ENCODE measurements at places on chromosomes 16 and 17.

- no peak for DNase-seq
Observed at GRCh38 chr16:77896415-77897128, 108.2 kb downstream of the VAT1L start.

GRCh38 chr17:72976971-72977770 is 115.3 kb downstream of the SLC39A11 start:
- no peak for DNase-seq

GRCh38 chr17:9174779-9175574 is 153.7 kb downstream of the NTN1 start:
- no peak for DNase-seq

DNA sequence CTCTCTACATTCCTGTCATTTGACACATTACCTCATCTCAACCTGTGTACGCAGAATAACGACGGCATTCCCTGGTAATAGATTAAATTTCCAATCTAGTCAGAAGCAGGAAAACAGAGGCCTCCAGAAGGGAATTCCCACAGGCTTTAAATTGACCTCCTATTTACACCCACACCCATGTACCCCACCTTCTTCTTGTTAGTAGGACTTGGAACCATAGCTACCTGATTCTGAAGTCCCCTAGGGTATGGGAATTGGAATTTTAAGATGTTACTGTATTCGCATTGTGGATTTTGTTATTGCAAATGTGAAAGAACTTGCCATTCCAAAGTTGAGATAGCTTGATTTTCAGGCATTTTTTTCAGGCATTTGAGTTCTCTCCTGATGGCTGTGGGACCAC is 377.5 kb upstream of the DYNLRB2 start:
- DNase-seq: no peak

- no peak for DNase-seq
Observed at GRCh38 chr16:57966986-57967385, 3.9 kb downstream of the CNGB1 start.

GRCh38 chr16:24815021-24815420 is 30.7 kb upstream of the SLC5A11 start:
- DNase-seq: no peak

DNA sequence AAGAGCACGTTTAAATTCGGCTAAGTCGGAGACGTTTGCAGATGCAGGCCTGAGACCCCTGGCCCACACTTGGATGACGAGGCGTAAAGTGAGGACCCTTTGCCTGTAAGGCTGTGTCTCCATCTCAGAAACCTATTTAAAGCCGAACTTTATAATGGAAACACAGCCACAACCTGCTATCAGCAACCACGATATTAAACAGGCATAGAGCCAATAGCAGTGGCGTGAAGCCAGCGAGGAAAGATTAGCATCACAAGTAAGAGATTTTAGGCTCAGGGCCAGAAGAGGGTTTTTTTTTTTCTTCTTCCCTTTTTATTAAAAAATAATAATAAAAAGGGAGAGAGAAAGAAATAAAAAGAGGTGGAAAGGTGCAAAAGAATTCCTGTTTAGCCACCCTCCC is 111.3 kb upstream of the NOL11 start:
- DNase-seq: no peak

GRCh38 chr16:67246756-67247191 is 507 bp downstream of the FHOD1 start:
- DNase-seq: no peak

GRCh38 chr16:72464597-72465368 is 292.8 kb upstream of the PMFBP1 start:
- DNase-seq: no peak

GRCh38 chr17:13531721-13532120 is 70.0 kb downstream of the HS3ST3A1 start:
- DNase-seq: no peak

DNA sequence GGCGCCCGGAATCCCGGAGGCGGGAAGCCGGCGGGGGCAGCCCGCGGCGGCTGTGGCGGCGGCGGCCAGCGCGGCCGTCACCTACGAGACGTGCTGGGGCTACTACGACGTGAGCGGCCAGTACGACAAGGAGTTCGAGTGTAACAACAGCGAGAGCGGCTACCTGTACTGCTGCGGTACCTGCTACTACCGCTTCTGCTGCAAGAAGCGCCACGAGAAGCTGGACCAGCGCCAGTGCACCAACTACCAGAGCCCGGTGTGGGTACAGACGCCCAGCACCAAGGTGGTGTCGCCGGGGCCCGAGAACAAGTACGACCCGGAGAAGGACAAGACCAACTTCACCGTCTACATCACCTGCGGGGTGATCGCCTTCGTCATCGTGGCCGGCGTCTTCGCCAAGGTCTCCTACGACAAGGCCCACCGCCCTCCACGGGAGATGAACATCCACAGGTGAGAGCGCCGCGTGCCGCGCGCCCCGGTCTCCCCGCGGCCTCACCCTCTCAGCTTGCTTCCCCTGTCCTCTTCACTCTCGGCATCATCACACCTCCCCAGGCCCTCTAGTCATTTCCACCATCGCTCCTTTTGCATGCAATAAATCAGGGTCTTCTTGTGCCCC is 706 bp downstream of the SHISA6 start:
- DNase-seq: no peak

- DNase-seq: no peak
Observed at GRCh38 chr16:46428108-46429061, 192.8 kb downstream of the SHCBP1 start.

DNA sequence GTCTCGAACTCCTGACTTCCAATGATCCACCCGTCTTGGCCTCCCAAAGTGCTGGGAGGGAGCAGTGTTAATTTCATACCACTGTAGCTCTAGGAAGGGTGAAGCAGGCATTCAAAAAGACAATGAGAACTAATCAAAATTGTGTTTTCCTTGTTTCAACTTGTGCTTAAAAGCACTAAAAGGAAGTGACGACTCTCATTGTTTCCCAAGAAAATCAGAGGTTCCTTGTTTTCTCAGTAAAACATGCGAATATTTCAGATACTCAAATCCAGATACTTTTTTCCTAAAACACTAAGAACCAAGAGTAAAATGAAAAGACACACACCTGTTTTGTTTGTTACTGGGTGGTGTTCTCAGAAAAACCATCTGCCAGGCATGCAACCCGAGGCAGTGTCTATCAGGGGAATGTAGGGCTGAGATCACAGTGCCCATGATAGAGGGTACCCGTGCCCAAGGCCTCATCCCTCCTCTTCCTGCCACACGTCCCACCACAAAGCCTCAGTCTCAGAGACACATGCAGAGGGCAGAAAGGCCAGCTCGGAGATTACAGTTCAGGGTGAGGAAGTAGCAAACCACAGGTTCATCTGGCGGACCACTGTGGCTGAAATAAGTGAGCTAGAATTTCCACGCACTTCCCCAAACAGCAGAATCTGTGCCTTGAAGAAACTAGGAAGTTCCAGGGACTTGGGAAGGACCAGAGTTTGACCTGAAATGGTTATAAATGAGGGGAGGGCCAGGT is 33.7 kb downstream of the GINS3 start:
- peak; percentile 6 for DNase-seq

- no peak for DNase-seq
Observed at GRCh38 chr17:76640550-76641380, 2.8 kb downstream of the ST6GALNAC1 start.

GRCh38 chr16:17412221-17412620 is 58.5 kb downstream of the XYLT1 start:
- no peak for DNase-seq

DNA sequence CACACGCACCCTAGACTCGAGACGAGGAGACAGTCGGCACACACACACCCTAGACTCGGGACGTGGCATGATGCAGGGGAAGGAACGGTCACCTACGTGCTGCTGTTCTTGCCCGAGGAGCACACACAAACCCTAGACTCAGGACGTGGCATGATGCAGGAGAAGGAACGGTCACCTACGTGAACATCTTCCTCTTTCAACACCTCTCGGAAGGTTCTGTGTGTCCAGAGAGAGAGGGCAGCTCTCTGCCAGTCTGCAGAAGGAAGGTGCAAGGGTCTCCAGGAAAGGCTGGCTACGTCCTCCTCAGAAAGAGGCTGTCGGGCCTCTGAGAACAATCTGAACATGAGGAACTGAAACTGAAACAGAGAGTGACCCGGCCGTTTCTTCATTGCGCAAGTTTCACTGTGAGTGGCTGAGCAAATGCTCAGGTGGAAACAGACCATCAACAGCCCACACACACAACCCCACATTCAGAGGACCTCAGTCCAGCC is 43.4 kb downstream of the ZNF276 start:
- no peak for DNase-seq

GRCh38 chr16:17780181-17780580 is 309.4 kb upstream of the XYLT1 start:
- DNase-seq: no peak

DNA sequence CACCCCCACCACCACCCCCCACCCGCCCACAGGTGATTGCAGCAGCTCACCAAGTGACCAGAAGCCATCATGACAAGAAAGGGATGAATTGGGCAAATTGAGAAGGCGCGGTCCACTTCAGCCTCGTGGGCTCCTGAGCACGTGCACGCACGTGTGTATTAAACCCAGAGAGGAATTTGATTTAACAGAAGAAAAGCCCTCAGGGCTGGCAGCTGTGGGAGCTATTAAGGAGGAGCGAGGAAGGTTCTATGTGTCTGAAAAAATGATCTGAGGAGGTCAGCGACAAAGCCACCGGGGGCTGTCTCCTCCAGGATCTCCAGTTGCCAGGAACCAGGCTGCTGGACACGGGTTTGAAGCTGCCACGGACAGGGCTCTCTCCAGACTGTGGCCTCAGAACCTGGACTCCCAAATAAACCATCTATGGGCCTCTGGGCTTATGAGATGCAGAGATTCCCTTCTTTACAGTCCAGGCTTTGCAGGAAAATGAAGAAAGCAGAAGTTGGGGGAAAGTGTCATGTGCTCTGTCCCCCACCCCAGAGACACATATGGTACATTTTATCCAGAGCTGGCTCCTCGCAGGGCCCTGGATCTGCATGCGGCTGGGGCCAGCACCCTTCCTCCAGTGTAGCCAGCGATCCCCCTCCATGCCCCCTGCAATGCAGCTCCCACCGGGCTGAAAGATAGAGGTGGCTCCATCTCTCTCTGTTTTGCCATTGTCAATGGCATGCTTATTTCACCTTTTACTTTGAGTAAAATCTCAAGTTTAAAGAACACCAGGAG is 219.7 kb upstream of the RPL38 start:
- DNase-seq: no peak

GRCh38 chr17:4438162-4438944 is 4.6 kb downstream of the SPNS3 start:
- DNase-seq: no peak

DNA sequence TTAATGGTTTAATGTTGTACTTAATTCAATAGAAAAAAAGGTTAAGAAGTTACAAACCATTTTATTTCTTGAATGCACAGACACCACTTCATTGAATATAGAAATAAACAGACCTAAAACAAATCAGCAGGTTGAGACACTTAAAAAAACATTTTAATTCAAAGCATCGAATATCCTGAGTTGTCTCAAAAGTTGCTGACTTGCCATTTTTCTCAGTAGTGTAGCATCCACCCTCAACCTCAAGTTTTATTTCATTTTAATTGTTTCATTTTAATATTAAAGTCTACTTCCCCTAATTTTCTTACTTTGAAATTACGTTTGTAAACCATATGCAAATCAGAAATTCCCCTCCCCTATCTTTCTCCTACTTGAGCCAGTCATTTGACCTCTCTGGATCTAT is 5.8 kb upstream of the MED13 start:
- DNase-seq: no peak

GRCh38 chr16:1899641-1900451 is 18.4 kb downstream of the HS3ST6 start:
- DNase-seq: no peak

GRCh38 chr16:6482696-6483468 is 849.8 kb upstream of the RBFOX1 start:
- DNase-seq: no peak

- no peak for DNase-seq
Observed at GRCh38 chr16:85530370-85530739, 82.8 kb upstream of the GSE1 start.

- no peak for DNase-seq
Observed at GRCh38 chr17:54172096-54172984, 349.6 kb downstream of the KIF2B start.

- DNase-seq: no peak
Observed at GRCh38 chr17:43814714-43815113, 18.2 kb downstream of the MPP3 start.

GRCh38 chr17:77358801-77359200 is 218.0 kb downstream of the SEC14L1 start:
- no peak for DNase-seq

GRCh38 chr16:66656547-66656946 is 40.0 kb downstream of the CMTM4 start:
- no peak for DNase-seq

DNA sequence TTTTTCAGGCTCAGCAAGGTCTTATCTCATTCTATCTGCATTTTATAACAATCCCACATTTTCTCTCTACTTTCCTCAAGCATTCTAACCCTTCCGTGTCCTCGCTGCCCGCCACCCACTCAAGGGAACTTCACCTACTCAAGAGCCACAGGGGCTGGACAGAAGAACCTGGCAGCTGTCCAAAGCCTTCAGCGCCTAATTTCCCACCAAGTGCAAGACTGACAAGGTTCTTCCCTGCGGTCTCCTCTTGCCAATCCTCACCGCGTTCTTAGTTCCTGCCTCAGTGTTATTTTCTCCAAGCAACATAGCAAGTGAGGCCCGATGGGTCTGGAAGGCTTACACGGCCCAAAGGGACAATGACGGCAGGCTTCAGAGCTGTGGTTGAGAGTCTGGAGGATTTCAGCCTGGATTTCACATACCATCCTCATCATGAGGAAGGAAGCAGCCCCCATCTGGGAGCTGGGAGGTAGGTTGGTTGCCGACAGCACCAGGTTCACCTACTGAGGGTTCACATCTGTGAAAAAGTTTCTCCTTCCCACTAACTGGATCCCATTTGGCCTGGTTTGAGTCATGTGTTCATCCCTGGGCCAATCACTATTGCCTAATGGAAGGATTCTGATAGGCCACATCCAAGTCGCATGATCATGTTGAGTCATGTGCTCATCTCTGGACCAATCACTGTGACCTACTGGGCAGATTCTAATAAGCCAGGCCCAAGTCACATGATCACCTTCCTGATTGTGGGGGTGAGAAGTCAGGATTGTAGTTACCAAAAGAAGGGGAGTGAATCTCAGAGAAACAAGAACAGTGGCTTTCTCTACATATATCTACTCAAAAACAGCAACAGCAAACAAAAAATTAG is 108.2 kb downstream of the N4BP1 start:
- no peak for DNase-seq

DNA sequence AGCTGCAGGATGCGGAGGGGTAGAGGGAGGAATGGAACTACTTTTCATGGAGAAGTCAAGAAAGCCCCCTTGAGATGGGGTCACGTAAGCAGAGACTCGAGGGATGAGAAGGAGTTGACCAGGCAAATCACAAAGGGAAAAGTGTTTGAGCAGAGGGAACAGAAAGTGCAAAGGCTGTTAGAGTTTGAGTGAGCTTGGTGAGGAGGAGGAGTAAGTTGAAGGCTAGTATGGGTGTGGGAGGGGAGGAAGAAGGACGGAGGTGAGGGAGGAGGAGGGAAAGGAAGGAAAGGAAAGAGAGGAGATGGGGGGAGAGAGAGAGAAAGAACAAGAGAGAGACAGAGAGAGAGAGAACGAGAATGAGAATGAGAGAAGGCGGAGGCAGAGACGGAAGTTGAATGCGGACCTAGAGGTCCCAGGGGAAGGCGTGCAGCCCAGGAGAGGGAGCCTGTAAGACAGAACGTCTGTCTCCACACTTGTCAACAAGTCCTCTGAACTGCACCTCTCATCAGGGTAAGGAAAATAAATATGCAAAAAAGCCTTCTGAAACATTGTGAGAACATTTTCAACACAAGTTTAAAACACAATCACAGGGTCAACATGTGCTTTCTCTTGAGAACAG is 279.8 kb upstream of the EEF2KMT start:
- no peak for DNase-seq

- no peak for DNase-seq
Observed at GRCh38 chr17:75271955-75272847, 1.2 kb upstream of the MIF4GD start.

- peak; percentile 78 for DNase-seq
Observed at GRCh38 chr17:20234276-20234675, 225.1 kb downstream of the SPECC1 start.
